ENCODE measurements at places on chromosomes 16 and 17. TPM values are rescaled to one million over a fixed set of nuclear protein-coding genes. Genes with fewer than 3 reads are reported as not detected.

GRCh38 chr16:79993629-79994209, 393.2 kb upstream of the MAF start:
- DNase-seq = no peak

DNA sequence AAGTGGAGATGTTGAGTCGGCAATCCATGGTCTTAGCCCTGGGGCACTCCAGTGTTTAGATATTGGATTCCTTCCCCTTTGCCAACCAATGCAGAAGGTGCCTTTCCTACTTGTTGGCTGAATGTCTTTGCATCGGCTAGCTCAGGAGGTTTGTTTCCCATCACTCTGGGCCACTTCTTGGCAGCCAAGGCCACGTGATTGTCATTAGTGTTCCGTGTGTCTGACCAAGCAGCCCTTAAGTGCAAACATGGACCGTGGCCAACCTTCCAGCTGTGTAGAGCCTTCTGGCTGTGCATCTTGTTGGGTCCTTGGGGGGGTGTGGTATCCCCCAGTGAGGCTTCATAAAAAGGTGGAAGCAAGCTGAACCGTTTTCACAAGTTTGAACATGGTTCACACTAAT, 66.0 kb downstream of the GNAO1 start:
- DNase-seq = peak; percentile 74

DNA sequence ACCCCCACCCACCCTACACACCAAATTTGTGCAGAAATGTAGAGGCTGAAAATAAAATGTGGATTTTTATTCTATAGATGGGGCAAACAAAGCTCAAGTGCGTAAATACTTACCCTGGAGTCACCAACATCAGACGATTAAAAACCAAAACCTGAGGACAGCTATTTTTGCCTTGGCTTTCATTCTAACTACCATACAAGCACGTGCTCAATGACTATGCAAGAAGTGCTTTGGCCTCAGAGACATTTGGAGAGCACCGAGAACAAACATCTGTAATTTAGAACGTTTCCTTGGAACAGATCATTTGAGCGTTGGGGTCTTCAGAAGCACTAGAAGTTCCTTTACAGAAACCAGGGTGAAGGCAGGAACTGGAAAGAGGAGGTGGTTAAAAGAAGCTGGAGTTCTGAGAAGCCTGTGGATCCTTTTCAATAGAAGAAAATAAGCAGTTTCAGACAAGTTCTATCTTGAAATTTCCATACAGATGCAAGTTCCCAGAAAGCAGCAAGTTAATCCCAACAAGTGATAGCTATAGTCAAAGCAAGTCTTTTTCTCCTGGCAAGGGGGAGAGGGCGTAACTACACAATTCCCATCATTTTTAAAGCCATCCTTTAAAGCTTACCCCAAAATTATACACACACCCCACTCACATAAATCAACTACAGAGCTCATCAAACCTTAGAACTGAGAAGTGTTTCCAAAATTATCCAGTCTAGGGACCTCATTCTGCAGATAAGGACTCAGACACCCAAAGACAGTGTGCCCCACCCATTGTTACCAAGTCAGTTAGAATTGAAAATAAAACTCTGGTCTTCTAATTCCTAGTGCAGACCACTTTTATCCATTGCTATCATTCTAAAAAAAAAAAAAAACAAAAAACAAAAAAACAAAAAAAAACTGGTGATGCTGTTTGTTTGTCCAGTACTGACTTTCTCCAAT, 29.6 kb upstream of the CDRT4 start:
- no peak for DNase-seq

DNA sequence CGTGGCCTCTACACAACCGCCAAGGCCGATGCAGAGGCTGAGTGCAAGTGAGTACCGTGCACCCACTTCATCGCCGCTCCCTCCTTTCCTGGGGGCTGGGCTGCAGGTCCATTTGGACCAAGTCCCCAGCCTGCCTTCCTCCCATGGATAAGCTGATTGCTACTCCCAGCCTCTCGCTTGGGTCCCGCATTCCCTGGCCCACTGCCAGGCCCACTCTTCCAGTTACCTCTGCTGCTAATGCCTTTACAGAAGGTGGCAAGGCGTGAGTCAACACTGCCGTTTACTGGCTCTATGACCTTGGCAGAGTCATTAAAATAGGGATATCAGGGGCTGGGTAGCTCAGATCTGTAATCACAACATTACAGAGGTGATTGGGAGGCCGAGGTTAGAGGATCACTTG, 11.2 kb downstream of the SULT1A2 start:
- no peak for DNase-seq

The GPR139 gene
- not detected for total RNA-seq

DNA sequence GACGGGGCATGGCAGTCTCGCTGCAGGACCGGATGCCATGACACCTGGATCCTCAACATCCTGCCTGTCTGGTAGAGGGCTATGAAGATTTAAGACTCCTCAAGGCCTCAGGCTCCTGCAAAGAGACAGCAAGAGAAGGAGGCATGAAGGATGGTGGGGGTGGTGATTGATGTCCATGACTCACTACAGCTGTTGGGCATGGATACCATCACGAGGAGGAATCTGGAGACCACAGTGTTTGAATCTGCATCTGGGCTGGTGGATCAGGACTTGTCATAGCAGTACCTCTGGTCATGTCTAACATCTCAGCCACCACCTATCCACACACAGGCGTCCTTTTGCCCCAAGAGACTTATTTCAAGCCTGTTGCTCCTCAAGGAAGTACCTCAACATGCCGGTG, 50.2 kb upstream of the WSCD1 start:
- DNase-seq = no peak

The TMC8 gene
- total RNA-seq = 8.4 TPM

The C17orf78 gene
- not detected for total RNA-seq

The HOXB9 gene
- 0.58 TPM for total RNA-seq

The ACD gene
- 11.5 TPM for total RNA-seq

The CCL2 gene
- total RNA-seq = 276 TPM

The MYO1D gene
- 36.0 TPM for total RNA-seq

The MAPK8IP3 gene
- 55.6 TPM for total RNA-seq

- DNase-seq = no peak
Observed at GRCh38 chr16:85916141-85916890, 17.4 kb downstream of the IRF8 start.

- no peak for DNase-seq
Observed at GRCh38 chr16:89061590-89062380, 31.9 kb upstream of the ACSF3 start.
